ENCODE measurements at places on chromosomes 7 and 10.

- no peak for DNase-seq
Measured at GRCh38 chr10:101230183-101230917, 1.1 kb upstream of the LBX1 start.

DNA sequence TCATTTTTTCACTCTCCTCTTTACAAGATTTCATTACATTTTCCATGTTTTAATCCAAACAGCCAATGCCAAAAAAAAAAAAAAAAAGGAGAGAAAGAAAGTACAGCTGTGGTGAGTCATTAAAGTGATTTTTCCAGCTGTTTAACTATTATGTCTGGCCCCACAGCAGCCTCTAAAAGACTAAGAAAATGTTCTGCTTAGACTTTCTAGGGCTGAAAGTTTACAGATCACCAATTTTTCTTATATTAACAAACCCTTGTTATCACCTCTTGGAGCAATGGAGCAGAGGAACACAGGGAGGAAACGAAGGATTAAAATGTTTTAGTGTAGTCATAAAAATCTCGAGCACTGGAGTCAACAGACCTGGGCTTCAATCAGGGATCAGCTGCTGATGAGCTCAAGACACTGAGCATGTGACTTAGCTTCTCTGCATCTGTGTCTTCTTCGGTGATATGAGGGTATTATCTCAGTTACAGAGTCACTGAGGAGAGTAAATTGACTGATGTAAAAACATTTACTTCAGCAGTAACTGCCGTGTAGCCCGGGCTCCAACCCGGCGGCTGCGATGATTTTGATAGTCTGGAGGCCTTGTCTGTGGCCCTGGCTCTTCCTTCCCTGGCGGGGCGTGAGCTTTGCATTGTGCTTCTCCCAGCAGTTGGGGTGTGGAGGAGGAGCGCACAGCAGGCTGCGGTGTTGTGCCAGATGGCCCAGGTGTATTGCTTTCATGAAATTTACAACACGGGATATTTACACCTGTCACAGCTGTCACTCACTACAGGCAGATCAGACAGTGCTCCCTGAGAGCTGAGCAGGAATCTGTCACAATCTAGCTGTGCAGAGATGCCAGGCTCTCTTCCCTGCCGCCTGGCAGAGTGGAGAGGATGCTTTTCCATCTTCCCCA is 298.3 kb upstream of the FZD8 start:
- no peak for DNase-seq

GRCh38 chr7:16697507-16698199 is 51.7 kb downstream of the BZW2 start:
- no peak for DNase-seq

- no peak for DNase-seq
Measured at GRCh38 chr7:85521108-85521694, 334.3 kb upstream of the SEMA3D start.

GRCh38 chr10:974038-974784 is 14.0 kb upstream of the GTPBP4 start:
- DNase-seq = no peak

DNA sequence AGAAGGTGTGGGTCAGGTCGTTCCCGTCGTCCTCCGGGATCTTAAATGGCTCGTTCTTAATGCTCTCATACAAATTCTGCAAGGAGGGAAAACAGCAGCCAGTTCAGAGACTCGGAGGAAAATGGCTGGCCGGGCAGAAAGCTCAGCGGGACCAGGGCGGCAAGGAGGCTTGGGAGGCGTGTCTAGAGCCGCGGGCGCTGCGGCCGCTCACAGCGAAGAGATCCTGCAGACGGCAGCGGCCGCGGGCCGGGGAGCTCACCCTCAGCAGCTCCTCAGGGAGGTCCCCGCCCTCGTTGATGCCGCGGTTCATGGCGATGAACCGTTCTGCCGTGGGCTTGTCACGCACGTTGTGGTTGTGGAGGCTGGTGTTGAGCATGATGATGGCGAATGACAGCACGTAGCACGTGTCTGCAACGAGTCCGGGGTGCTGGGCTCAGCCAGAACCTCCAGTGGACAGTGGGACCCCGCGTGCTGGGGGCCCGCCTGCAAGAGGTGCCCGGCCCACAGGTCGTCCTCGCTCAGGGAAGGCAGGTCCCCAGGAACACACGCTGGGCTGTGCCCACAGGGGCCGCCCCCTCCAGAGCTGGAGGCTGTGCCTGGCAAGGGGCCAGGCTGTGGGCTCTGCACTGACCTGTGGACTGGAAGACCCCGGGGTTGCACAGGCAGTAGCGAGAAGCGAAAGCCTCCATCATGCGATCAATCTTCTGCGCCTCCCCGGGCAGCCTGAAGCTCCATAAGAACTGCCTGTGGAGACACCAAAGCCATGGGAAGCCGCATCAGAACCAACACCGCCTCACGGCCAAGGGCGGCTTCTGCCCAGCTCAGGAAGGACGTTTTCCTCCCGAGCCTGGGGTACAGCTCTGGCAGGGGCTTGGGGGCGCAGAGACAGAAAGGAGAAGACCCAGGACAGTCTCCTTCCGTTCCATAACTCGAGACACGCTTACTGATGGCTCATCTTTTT is 101.6 kb downstream of the CYTH3 start:
- no peak for DNase-seq

DNA sequence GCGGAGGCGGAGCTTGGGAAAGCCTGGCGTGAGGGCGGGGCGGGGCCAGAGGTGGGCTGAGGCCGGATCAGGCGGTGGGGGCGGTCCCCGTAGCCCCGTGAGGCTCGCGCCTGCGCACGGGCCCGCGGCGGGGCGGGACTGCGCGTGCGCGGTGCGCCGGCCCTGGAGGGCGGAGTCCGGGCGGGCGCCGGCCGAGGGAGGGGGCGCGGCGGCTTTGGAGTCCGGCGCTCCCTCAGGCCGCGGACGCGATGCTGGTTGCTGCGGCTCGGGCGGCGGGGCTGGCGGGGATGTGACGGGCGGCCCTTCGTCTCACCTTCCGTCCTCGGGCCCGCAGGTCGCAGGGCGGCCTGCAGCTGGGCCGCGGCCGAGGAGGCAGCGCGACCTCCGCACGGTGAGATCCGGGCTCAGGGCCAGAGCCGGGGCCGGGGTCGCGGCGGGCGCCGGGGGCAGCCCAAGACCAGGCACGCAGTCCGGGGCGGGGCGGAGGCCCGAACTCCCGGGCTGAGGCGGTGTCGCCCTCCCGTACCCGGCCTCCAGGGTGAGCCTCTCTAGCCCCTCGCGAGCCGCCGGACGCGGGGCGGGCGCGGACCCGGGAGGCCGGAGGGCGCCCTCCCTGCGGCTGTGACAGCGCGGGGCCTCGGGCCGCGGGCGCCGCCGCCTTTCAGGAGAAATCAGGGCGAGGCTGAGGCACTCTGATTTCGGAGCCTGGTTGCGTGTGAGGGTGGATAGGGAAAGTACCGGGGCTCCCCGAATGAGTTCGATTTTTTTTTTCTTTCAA is at the start of gene CCSER2:
CCSER2 (plus strand) TSS at position 172 of the 778 bp plus-strand sequence. CDS start 42,464 bp downstream, outside the sequence.
- DNase-seq = peak; percentile 91

GRCh38 chr7:99079104-99079503 is 64.8 kb downstream of the SMURF1 start:
- DNase-seq = no peak

GRCh38 chr10:99681553-99681952 is 22.2 kb downstream of the ENTPD7 start:
- DNase-seq = no peak

DNA sequence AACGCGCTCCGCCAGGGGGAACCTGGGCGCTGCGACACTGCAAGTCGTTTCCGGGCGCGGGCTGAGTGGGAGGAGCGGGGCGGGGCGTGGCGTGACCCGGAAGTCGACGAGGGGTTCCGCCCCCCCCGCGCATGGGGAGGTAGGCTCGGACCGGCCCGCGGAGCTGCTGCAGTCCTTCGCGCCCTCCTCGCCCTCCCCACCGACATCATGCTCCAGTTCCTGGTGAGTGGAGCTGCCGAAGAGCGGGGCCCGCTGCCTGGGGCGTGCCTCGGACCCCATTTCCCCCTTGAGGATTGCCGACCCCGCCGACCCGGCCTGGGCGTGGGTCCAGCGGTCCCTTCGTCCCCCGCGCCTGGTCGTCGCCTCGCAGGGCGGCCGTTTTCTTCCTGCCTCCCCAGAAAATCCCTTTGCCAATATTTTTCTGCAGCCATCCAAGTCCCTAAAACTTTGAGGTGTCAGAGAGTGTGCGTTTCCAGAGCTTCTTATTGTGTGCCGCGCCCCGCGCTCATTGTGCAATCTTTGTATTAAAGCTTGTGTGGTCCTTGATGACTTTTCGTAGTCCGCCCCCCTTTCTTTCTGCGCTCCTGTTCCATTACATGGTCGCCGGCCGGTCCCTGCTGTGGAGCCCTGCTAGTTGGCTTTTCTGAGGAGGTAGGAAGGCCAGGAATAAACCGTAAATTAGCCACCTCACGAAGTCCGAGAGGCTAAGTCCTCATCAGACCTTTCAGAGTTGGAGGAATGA is at the start of gene STMP1:
STMP1 (plus strand) TSS at position 142 of the 742 bp plus-strand sequence.
- DNase-seq = peak; percentile 97

- no peak for DNase-seq
Measured at GRCh38 chr10:80452069-80452468, 2.0 kb upstream of the TSPAN14 start.

DNA sequence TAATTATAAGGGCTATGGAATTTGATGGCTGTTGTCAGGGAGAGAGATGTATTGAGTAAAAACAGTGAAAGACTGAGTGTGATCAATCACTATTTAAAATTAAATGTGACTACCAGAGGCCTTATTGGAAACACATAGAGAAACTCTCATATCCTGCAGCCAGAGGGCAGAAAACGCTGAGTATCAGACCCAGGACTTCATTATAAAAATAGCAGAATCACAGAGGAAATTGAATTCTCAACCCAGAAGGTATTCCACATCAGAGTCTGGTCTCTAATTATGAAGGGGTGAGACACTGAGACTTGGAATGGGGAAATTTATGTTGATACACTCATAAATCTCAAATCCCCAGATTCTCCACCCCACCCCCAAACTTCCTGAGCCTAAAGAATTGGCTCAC is 69.5 kb upstream of the IL6 start:
- no peak for DNase-seq
